ENCODE measurements at places on chromosomes 4 and X. TPM values are rescaled to one million over a fixed set of nuclear protein-coding genes. Genes with fewer than 3 reads are reported as not detected.

The SHOX gene
- total RNA-seq = not detected

The RNF128 gene
- 0.53 TPM for total RNA-seq

The TREX2 gene
- total RNA-seq = 4.1 TPM

The WDFY3 gene
- 19.7 TPM for total RNA-seq

The PCDH11X gene
- not detected for total RNA-seq

The PRSS12 gene
- 18.3 TPM for total RNA-seq

The TCP11X2 gene
- total RNA-seq = not detected

The CORIN gene
- total RNA-seq = 0.16 TPM

The SLC49A3 gene
- total RNA-seq = not detected

The AFP gene
- total RNA-seq = not detected

The GABRG1 gene
- not detected for total RNA-seq

The FDCSP gene
- total RNA-seq = not detected

The UGT2B11 gene
- not detected for total RNA-seq

The UGT2B10 gene
- not detected for total RNA-seq

The PPBP gene
- total RNA-seq = 0.49 TPM

The LAGE3 gene
- 56.3 TPM for total RNA-seq

The LRRC66 gene
- total RNA-seq = 0.08 TPM

The ENPEP gene
- not detected for total RNA-seq

The F8 gene
- 1.2 TPM for total RNA-seq

The TIGD4 gene
- total RNA-seq = 0.11 TPM

The GYPE gene
- total RNA-seq = not detected

The GAGE12E gene
- not detected for total RNA-seq

The SPP1 gene
- 1.6 TPM for total RNA-seq

The AKAP4 gene
- not detected for total RNA-seq

The IL2RG gene
- not detected for total RNA-seq

The CXCL11 gene
- 1.2 TPM for total RNA-seq

The TMEM154 gene
- total RNA-seq = 66.2 TPM

The HTN3 gene
- total RNA-seq = not detected
